ENCODE measurements at places on chromosomes 1 and 21.

DNA sequence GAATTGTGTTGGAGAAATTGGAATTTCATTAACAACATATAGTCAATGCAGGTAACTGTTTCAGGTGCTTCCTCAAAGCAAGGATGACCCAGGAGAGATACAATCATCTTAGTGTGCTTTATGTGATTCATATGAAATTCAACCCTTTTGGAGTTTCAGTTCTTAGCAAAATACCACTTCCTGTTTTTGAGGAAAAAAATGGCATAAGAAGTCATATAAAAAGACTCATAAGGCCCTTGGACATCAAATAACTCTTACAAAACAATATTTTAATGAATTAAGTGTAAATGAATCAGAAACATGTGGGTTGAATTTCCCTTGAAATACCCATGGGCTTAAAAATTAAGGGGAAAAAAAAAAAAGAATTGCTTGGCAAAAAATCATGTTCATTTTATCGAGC, 926.6 kb downstream of the LTN1 start:
- DNase-seq: no peak

DNA sequence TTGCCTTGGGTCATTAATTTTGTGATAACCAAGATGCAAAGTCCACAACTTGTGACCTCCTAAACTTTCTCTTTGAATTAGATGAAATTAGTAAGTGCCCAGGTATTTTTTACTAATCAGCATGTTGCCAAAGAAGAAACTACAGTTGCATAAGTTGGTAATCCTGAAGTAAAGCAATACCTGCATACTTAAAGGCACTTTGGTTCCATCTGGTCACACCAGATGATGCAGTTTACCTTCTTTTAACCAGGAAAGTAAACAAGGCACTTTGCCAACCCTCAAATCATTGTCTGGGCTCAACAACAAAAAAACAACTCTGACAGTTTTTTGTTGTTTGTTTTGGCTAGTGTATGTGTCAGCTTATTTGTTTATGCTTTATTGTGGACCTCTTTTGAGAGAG, 55.5 kb upstream of the DYNLT5 start:
- DNase-seq: no peak

DNA sequence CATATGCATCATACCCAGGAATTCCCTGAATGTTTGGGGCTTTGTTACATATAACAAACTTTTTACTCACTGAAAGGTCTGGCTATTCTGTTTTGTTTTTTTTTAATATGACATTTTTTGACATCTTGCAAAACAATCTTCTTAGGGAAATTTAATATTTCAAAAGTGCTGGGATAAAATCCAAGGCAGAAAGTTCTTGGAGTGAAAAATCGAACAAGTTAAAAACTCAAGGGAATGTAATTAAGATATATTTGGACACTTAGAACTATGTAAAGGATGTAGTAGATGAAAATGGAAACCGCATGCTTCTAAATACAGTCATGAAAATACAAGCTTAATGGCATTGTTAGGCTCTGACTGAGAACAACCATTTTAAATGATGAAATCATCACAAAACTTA, 8.6 kb downstream of the CHODL start:
- DNase-seq: no peak

GRCh38 chr1:198153103-198153502, 3.7 kb upstream of the NEK7 start:
- DNase-seq: no peak

DNA sequence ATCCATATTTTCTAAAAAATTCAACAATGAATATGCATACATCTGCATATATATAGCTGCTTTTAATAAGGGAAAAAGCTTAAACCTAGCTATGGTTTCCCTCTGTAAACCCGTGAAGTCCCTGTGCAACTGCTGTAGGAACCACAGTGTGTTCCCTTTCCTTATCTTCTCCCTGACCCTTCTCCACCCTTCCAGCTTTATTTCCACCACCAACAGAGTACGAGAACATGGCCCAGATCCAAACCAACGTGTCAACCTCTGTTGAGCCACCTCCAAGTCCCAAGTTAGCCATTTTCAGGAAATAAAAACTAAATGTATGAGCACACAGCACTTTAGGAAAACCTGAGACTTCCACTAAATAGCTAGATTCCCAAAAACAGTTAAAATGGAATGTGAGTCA, 20.3 kb downstream of the SUSD4 start:
- no peak for DNase-seq

Measured in activated CD4-positive, alpha-beta T cell treated with anti-CD3 and anti-CD28 coated beads for 24 hours (primary cell).